ENCODE measurements at places on chromosomes 16 and 17.

- no peak for DNase-seq
Observed at GRCh38 chr17:80443916-80444643, 29.1 kb downstream of the ENDOV start.

DNA sequence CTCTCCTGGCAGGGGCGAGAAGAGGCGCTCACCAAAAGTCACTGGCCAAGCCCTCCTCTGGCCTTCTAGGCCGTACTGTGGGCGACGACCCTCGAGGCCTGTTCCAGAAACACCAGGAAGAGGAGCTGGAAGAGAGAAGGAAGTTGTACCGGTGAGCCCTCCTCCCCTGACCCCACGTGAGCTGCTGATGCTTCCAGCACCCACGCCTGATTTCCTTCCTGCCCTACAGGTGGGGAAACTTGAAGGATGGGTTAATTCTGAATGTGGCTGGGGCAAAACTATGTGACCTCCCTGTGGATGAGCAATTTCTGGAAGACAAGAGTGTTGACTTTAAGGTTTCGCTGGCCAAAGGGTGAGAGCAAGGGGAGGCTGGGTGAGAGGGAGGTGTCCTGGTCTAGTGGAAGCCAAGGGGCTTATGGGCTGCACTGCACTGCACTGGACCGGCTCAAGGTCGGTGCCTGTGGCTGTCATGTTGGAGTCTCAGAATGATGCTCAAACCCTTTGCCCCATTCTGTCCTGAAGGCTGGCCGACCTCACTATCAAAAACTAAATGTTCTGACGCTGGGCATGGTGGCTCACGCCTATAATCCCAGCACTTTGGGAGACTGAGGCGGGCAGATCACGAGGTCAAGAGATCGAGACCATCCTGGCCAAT, 6.2 kb downstream of the C17orf100 start:
- DNase-seq = no peak

DNA sequence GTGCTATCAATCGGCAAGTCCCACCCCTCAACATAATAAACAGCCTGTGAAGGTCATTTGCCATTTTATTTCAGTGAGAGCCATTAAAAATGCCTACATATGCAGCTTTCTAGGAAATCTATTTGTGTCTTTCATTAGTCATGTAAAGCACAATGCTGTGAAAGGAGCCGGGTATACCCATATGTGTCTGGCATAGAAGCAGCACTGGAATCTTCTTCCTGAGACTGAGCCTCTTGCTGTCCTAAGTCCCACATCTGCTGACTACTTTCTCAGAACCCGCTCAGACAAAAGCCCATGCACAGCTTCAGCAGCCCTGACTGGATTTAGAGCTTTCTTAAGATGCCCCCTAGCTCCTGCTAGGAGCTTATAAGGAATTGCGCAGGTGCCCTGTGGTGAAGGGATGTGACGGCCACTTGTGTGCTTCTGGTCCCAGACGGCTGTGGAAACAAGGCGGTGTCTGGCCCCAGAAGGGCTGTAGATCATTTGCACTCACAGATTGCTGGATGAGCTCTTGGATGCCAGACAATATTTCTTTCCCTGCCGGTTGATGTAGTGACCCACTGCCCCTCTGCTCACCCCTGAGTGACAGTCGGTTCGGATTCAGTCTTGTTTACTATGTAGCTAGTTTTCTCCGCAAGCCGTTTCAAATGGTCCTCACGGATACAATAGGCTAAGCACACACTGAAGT, 172.2 kb downstream of the ANKFN1 start:
- no peak for DNase-seq

GRCh38 chr16:68592466-68593337, 52.4 kb upstream of the CDH3 start:
- no peak for DNase-seq

DNA sequence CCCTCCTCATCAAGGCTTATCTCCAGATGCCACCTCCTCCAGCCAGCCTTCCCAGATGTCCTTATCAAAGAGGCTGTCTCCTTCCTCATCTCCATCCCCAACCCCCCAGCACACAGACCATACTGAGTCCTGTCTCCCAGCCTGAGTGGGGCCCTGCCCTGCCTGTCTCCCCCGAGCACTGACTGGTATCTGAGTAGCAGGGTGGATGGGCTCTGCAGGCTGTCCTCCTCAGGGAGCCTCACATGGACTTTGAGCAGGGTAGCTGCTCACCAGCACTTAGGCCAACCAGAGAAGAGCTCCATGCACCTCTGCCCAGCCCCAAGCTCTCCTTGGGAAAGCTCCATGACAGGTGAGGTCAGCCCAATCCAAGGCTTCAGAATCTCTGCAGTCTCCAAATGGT, 20.0 kb upstream of the ITGA3 start:
- DNase-seq = no peak

- no peak for DNase-seq
Observed at GRCh38 chr16:5354645-5355044, 257.1 kb upstream of the EEF2KMT start.

- DNase-seq = no peak
Observed at GRCh38 chr16:30027588-30028437, 3.3 kb downstream of the TLCD3B start.

- no peak for DNase-seq
Observed at GRCh38 chr16:47506800-47507199, 45.7 kb downstream of the PHKB start.

DNA sequence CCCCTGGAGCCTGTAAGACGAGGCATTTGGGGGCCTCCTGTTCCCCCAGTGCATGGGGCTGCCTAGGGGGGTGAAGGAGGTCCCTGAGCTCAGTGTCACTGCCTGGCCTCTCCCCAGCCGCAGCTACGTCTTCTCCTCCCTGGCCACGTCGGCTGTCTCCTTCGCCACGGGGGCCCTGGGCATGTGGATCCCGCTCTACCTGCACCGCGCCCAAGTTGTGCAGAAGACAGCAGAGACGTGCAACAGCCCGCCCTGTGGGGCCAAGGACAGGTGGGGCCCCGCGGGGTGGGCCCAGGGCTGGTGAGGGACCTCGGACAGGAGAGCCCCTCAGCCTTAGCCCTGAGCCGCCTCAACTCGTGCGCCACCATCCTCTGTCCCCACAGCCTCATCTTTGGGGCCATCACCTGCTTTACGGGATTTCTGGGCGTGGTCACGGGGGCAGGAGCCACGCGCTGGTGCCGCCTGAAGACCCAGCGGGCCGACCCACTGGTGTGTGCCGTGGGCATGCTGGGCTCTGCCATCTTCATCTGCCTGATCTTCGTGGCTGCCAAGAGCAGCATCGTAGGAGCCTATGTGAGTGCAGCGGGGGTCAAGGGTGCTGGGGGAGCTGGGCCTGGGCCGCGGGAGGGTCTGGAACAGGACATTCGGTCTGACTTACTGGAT, 22.2 kb downstream of the MYBBP1A start:
- DNase-seq = no peak

- DNase-seq = no peak
Observed at GRCh38 chr17:13480877-13481276, 120.9 kb downstream of the HS3ST3A1 start.

GRCh38 chr17:7856011-7856810, 1.1 kb downstream of the NAA38 start:
- no peak for DNase-seq

- no peak for DNase-seq
Observed at GRCh38 chr16:86570558-86571529, 4.2 kb downstream of the FOXC2 start.

DNA sequence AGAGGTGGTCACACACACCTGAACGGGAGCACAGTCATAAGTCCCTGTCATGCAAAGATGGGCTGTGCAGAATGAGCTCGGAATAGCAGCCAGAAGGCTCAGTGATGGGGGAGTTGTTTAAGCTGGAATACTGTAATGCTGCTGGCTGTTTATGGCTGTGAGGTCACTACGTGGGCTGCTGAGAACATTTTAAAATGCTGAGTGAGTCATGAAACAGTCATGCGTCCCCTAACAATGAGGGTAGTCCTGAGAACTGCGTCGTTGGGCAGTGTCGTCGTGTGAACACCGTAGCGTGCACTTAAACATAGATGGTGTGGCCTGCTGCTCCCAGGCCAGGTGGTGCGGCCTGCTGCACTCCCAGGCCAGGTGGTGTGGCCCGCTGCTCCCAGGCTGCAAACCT, 39.7 kb downstream of the TBCD start:
- DNase-seq = peak; percentile 84

GRCh38 chr16:4746215-4746614, 11.9 kb downstream of the DNAAF8 start:
- DNase-seq = no peak

- DNase-seq = no peak
Observed at GRCh38 chr17:63519972-63520882, 2.9 kb upstream of the KCNH6 start.

DNA sequence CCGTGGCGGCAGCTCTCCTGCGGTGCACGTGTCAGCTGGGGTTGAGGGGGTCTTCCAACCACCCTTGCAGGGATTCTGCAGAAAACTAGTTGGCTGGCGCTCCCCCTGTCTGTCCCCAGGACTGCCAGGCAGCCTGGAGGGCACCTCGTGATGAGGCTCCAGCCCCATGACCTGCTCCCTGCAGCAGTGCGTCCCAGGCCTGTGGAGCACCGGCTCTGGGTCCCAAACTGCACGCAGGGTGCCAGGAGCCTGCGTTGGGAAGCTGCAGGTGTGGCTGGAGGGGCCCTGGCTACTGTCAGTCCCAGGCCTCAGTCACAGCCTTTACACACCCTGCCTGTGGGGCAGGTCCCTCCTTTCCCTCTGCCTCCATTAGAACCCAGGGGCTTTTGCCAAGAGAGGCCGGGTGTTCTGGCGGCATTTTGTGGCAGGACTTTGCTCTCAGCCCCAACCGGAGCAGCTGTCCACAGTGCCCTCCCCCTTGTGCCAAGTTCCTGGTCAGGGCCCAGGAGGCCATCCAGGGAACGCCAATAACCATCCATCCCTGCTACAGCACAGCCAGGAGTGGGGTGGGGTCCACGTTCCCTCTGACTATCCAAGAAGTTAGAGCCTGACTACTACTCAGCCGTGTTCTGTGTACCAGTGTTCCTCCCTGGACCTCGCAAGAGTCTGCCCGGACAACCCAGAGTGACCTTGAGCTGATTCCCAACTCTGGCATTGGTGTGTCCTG, 9.2 kb downstream of the CHMP6 start:
- no peak for DNase-seq

DNA sequence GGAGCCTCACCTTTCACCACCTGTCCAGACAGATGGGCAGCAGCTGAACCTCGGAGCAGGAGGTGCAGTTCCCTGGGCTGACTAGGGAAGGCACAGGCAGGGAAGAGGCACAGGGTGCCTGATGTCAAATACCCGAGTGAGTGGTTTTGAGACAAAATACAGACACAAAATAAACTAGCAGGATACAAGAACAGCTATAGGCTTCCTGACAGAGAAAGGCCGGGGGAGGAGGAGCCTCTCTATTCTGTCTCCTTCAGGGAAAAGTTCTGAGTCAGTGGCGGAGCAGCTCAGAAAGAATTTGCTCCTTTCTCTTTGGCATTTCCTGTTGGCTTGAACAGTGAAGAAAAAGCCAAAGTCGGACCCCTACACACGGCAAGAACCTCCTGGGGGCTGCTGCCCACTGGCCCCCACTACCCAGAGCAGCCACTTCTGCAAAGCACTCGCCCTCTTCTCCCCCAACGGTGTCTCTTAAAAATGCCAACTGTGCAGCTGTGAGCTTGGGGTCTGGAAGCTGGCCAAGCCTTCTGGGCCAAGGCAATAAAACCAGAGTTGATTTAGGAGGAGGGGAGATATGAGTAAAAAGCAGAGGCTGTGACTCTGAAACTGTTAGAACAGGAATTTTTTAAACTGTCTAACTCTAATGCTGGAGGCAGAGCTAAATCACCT, 14.4 kb upstream of the FAAP100 start:
- peak; percentile 96 for DNase-seq

- no peak for DNase-seq
Observed at GRCh38 chr16:85392756-85393673, 220.1 kb upstream of the GSE1 start.

GRCh38 chr17:67381929-67382257, 4.8 kb downstream of the PITPNC1 start:
- no peak for DNase-seq

DNA sequence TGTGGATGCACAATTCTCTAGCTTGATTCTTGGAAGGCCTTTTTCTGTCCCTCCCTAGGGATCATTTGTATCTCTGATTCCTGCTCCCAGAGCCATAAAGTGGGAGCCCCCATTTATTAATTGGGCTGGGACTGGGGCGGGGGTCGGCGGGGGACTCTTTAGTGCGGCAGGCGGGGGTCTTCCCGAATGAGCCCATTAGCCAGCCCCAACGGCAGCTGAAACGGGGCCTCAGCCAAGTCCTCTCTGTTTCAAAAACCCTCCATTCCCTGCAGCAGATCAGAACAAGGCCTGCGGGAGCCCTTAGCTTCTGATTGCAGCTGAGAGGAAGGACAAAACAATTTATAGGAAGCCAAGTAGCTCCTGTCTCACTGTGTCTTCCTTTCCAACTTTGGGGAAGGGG, 67.1 kb downstream of the NEUROD2 start:
- DNase-seq = no peak

- DNase-seq = no peak
Observed at GRCh38 chr16:22214889-22215288, 8.8 kb downstream of the EEF2K start.

DNA sequence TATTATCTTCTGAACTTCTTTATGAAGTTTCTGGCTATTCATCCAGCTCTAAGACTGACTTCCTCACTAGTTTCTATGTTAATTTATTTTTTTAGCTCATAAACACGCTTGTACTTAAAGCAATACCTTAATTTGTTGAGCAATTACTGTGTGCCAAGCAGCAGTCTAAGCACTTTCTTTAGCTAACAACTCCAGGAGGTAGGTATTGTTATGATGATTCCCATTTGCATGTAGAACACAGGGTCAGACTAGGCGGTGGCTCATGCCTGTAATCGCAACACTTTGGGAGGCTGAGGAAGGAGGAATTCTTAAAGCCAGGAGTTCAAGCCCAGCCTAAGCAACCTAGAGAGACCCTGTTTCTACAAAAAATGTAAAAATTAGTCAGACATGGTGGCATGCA, 19.8 kb downstream of the DNAH3 start:
- DNase-seq = no peak

DNA sequence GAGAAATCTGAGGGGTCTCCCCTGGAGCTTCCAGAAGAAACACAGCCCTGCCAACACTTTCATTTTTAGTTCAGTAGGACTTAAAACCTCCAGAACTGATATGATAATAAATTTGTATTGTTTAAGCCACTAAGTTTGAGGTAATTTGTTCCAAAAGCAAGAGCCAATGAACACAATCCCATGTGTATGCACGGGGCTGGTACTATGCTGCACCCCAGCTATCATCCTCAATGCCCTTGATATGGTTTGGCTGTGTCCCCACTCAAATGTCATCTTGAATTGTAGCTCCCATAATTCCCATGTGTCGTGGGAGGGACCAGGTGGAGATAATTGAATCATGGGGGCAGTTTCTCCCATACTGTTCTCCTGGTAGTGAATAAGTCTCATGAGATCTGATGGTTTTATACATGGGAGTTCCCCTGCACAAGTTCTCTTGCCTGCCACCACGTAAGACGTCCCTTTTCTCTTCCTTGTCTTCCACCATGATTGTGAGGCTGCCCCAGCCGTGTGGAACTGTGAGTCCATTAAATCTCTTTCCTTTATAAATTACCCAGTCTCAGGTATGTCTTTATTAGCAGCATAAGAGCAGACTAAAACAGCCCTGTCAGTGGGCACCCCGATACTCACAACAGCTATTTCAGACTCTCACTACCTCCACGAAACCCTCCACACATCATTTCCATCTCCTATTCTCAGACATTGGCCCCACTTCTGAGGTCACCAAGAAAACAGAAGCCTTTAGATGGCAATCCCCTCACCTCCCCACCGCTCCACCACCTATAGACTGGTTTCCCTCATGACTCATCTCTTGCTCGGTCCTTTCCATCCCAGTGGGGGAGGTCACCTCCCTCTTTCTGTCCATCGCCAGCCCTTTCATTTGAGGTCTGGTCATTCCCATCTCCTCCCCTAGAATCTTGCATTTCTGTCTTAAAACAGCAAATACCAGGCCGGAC, 8.9 kb upstream of the CACNG1 start:
- no peak for DNase-seq
